ENCODE measurements at places on chromosomes 4 and X.

GRCh38 chr4:26819026-26819425, 41.6 kb upstream of the STIM2 start:
- DNase-seq = no peak

DNA sequence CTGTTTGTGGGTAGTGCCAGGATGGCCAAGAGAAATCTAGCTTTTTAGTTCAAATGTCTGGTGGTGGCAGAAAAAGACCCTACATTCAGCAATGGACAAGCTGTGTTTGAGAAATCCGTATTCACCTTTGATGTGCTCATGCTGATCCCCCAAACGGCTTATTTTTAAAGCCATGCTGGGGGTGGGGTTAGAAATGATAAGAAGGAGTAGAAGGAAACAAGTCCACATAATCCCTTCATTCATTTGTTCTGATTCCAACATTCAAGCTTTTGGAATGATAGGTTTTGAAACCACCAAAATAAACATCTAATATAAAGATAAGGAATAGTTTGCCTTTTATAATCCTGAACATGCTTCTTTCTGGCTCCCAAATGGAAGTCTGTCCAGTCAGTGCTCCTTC, 92.0 kb upstream of the DKK2 start:
- DNase-seq = no peak

- no peak for DNase-seq
Observed at GRCh38 chr4:61493470-61493869, 293.3 kb downstream of the ADGRL3 start.

GRCh38 chrX:127129510-127129909, 310.0 kb downstream of the PRR32 start:
- no peak for DNase-seq

DNA sequence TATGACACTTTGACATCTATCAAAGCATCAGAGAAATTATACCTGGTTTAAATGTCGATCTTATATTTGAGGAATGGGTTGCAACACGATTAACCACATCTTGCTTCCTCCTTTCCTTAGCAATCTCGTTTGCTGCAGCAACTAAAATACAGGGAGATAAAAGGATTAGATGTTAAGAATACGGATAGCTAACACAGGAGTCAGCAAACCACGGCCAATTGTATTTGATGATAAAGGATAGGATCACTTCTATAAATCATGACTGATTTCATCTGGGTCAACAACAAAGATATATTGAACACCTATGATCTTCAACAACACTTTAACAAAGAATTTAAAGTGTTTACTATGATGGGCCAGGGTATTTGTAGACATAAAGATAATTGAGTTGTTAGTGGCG, 5.0 kb downstream of the MAP7D3 start:
- DNase-seq = no peak

Data from sciatic nerve (tissue), 2 donors.